ENCODE measurements at places on chromosomes 6 and 20. TPM values are rescaled to one million over a fixed set of nuclear protein-coding genes. Genes with fewer than 3 reads are reported as not detected.
A peak's percentile ranks its signal among the peaks of the same experiment; 100 is the strongest.

- H3K27me3 ChIP-seq: no peaks in the 10 kb centered on the region
Observed at GRCh38 chr20:51327251-51327841, 215.2 kb downstream of the NFATC2 start.

- DNase-seq: no peak
- no peaks in the 10 kb centered on the region for H3K27me3 ChIP-seq
- H3K4me3 ChIP-seq: no peak overlapping the region
- H3K36me3 ChIP-seq: no peaks in the 10 kb centered on the region
Observed at GRCh38 chr6:13778028-13778427, 36.3 kb downstream of the MCUR1 start.

DNA sequence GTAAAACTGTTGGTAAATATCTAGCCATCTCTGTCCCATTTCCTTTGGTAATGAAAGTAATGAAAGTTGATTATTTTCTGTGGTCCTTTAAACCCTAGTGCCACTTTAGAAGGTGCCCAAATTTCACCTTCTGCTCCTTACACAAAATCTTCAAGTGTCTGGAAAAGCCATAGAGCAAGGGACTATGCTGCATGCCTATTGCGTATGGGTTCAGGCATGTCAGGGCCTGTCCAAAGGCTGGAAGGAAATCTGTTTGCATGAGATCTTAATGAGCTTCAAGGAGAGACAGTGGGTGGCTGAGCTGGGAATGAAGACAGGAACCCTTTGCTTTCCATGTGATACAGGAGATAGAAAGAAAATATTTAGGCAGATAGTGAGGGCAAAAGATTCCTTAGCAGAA is 66.6 kb upstream of the CCN6 start:
- peaks cover 36% of the 10 kb centered on the region for H3K4me1 ChIP-seq
- no peaks in the 10 kb centered on the region for H3K27me3 ChIP-seq
- H3K27ac ChIP-seq: no peak overlapping the region
- no peak for DNase-seq

DNA sequence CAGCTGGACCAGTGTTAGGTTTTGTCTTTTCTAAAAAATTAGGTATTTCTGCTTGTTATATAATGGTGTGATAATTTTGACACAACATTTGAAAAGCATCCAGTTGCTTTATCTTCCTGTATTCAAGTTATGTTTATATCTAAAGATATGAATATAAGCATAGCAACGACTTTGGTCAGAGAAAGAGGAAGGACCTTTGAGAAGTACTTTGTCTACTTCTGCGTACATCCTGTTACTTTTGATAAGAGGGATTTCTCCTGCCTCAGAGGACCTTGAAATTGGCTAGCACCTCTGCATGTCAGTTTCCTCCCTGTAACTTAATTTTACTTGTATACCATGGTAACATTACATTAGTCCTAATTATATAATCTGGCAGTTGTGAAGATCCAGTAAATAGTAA is 24.8 kb downstream of the PHF20 start:
- H3K27me3 ChIP-seq: no peaks in the 10 kb centered on the region
- H3K4me3 ChIP-seq: no peak overlapping the region
- peaks cover 7% of the 10 kb centered on the region for H3K4me1 ChIP-seq
- peak overlapping the region; percentile 82 for H3K27ac ChIP-seq

DNA sequence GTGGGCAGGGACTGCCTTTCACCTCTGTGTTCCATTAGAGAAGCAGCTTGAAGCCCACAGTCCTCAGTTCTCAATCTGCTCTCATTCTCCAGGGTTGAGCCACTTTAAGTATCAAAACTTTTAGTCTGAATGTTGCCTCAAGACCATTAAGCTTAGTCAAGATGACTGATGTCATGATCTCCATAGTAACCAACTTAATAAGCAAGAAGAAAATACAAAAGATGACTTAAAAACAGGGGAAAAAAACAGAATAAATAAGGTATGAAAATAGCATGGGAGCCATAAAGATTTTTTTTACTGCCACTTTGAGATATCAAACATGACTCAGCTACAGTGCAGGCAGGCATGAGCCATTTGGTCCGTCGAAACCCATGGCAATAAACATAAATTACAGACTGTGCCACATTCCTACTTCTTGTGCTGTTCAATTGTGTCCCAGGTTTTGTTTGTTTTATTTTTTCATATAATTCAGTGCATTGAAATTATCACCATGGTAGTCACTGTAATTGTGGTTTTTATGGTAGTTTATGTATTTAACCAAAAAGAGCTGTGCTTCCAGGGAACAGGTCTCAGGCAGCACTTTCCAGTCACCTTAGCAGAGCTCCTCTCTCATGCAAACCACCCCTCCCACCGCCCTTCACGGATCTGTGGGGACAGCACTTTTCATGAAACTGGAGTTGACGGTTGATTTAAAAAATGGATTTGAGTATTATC is 156.5 kb upstream of the INSM1 start:
- no peak for DNase-seq
- no peaks in the 10 kb centered on the region for H3K36me3 ChIP-seq
- no peaks in the 10 kb centered on the region for H3K27me3 ChIP-seq

DNA sequence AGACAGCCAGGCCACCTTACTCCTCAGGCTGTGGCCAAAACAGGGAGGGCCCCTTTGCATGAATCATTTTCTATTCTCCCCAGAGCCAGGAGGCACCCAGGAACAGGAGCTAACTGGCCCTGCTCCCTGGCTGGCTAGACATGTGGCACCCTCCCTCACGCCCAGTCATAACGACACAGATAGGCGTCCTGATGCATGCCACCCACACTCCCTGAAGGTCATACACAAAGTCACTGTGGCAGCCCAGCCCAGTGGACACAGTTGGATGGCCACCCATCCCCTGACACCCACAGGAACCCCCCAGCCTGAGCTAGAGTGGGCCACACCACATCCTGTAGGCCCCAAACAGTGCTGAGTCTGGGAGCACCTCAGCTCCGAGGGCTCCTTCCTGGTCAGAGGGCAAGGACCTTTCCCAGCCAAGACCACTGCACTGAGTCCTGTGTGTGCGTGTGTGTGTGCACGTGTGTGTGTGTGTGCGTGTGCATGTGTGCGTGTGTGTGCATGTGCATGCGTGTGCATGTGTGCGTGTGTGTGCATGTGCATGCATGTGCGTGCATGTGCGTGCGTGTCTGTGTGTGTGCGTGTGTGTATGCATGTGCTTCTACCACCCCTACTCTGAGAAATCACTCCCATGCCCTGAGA is 21.6 kb downstream of the TFEB start:
- H3K27me3 ChIP-seq: no peaks in the 10 kb centered on the region
- H3K4me1 ChIP-seq: peaks cover 2% of the 10 kb centered on the region
- H3K27ac ChIP-seq: no peak overlapping the region

DNA sequence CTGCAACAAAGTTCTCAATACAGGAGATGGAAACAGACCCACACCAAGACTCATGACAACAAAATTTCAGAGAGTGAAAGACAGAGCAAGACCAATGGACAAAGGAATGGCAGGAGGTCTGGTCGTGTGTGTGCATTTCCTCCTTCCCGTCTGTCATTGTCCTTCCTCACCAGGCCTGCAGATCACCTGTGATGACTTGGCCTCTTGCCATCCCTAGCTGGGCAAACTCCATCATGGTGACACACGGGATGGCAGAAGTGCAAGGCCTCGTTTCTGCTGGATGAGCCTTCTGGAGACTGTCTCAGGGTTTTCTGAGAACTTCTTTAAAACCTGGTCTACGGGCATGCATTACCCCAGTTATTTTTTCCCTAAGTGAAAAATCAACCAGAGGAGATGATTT is 49.2 kb downstream of the RPP21 start:
- no peaks in the 10 kb centered on the region for H3K27me3 ChIP-seq
- H3K4me1 ChIP-seq: no peaks in the 10 kb centered on the region
- no peaks in the 10 kb centered on the region for H3K36me3 ChIP-seq
- no peak for DNase-seq

DNA sequence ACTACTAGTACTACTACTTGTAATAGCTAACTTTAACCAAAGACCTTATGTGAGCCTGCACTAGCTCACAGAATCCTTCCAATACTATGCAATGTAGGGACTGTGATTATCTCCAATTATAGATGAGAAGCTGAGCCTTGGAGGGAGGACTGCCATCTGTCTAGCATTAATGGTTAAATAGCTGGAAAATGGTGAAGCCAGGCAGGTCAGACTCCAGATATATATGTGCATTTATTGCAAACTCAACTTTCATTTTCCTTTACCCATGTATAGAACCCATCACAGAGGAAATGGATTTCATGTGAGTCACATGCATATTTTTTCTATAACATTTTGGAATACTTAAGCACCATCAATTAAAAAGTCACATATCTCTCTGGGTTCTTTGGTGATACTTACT is 229.9 kb downstream of the BCAS1 start:
- H3K27ac ChIP-seq: peak overlapping the region; percentile 27
- H3K4me3 ChIP-seq: no peak overlapping the region
- H3K27me3 ChIP-seq: no peaks in the 10 kb centered on the region
- no peak for DNase-seq
- peaks cover 67% of the 10 kb centered on the region for H3K4me1 ChIP-seq

GRCh38 chr6:79842376-79843040 is 104.8 kb downstream of the ELOVL4 start:
- no peak overlapping the region for H3K4me3 ChIP-seq
- no peak for DNase-seq
- H3K36me3 ChIP-seq: no peaks in the 10 kb centered on the region

DNA sequence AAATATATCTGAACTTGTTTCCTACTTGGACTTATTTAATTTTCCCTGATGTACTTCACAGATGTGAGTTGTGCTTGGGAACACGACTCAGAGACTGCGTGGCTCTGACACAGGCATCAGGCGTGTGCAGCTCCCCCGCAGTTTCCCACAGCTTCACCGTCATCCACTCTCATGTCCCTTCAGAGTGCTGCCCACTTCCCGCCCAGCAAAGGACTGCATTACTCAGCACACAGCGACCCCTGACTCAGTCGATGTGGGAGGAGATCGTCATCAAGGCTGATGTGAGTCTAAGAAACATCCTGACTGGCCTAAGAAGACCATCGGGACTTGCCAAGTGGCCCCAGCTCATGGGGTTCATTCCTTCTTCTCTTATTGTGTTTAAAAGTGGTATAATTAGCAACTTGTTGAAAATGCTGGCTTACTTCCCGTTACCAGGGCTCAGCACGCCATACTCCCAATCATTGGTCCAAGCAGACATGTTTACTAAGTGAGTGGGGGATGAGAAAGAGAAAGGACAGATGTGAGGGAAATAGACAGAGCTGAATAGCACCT is 539.4 kb upstream of the JARID2 start:
- H3K4me1 ChIP-seq: no peaks in the 10 kb centered on the region
- H3K4me3 ChIP-seq: no peak overlapping the region
- DNase-seq: peak; percentile 67
- no peak overlapping the region for H3K27ac ChIP-seq
- H3K36me3 ChIP-seq: no peaks in the 10 kb centered on the region

DNA sequence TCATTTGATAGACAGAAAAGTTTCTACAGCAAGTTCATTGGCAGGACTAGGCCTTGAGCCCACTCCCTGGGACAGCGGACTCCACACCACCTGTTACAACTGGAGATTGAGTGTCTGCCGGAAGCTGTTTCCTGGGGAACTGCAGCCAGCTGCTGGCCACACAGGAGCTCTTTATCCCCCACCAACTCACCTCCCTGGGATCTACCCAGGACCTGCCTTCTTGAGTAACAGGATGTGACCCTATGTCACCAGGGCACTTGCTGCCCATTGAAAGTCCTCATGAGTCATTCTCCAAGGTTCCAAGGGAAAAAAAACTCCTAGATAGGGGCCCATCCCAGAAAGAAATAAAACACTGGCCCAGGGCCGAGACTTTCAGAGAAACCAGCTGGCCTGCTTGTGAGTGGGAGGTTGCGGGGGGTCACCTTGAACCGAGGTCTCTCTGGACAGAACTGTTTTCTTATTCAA is 37.4 kb upstream of the SLC9A8 start:
- DNase-seq: no peak
- H3K27me3 ChIP-seq: no peaks in the 10 kb centered on the region
- H3K4me3 ChIP-seq: no peak overlapping the region
- H3K27ac ChIP-seq: no peak overlapping the region

GRCh38 chr6:6220718-6221117 is 99.7 kb downstream of the F13A1 start:
- DNase-seq: no peak
- no peaks in the 10 kb centered on the region for H3K36me3 ChIP-seq

DNA sequence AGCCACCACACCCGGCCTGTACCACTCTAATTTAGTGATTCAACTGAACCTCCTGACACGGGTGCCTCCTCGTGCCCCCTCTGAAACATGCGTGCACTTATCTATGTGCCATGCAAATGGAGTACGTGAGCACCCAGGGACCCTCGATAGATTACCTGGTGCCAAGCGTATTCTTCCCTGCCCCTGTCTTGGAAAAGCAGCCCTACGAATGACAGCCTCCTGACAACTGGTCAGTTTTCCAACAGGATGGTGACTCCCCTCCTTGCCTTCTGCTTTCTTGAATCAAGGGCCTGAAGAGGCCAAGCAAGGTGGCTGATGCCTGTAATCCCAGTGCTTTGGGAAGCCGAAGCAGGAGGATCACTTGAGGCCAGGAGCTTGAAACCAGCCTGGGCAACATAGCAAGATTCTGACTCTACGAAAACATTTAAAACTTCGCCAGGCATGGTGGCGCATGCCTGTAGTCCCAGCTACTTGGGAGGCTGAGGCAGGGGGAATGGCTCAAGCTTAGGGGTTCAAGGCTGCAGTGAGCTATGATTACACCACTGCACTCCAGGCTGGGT is 25.4 kb upstream of the SYNJ2 start:
- no peaks in the 10 kb centered on the region for H3K4me1 ChIP-seq
- H3K27ac ChIP-seq: no peak overlapping the region
- H3K4me3 ChIP-seq: no peak overlapping the region
- H3K27me3 ChIP-seq: no peaks in the 10 kb centered on the region

- no peak overlapping the region for H3K4me3 ChIP-seq
- no peaks in the 10 kb centered on the region for H3K27me3 ChIP-seq
- H3K36me3 ChIP-seq: no peaks in the 10 kb centered on the region
- no peaks in the 10 kb centered on the region for H3K4me1 ChIP-seq
- DNase-seq: no peak
Observed at GRCh38 chr6:56734335-56734734, 91.6 kb upstream of the DST start.

DNA sequence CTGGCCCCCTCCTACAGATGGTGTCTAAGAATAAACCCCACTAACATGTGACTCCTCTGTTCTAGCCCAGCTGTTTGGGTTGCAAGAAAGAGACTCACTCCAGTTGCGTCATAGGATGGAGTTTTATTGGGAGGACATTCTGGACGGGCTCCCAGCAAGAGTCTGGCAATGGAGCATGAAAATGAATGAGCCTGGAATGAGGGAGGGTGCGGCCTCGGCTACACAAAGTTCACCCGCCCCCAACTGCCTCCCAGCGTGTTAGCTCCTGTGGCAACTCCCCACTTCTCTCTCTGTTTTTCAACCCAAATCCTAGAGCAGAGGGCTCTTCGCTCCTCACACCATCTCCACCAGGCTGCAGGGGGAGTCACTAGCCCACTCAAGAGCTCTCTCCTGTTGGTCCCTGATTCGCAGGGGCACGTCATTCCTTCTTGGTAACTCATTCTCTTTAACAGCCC is 5.1 kb upstream of the ADAM33 start:
- no peak overlapping the region for H3K27ac ChIP-seq
- H3K27me3 ChIP-seq: no peaks in the 10 kb centered on the region
- no peak for DNase-seq
- H3K4me3 ChIP-seq: no peak overlapping the region

Gene EPPIN
- not detected for total RNA-seq

Gene BMP2
- not detected for total RNA-seq

Gene OPRL1
- total RNA-seq: 0.75 TPM

Gene ADGRF5
- not detected for total RNA-seq

Gene ADNP
- total RNA-seq: 69.7 TPM

Gene SIRPB1
- 28.2 TPM for total RNA-seq

Gene RNF8
- total RNA-seq: 7.1 TPM

Gene SYCP2L
- total RNA-seq: 0.20 TPM

Measured in naive thymus-derived CD4-positive, alpha-beta T cell (primary cell).